ENCODE measurements at places on chromosomes 1 and 21.
A peak's percentile ranks its signal among the peaks of the same experiment; 100 is the strongest.

GRCh38 chr1:117120774-117121588, 568 bp downstream of the TRIM45 start:
- H3K27me3 ChIP-seq, result no peaks in the 10 kb centered on the region
- DNase-seq, result no peak
- peak overlapping the region; percentile 65 for H3K4me3 ChIP-seq
- H3K4me1 ChIP-seq, result peaks cover 3% of the 10 kb centered on the region
- no peaks in the 10 kb centered on the region for H3K36me3 ChIP-seq

- H3K27ac ChIP-seq, result no peak overlapping the region
- no peak overlapping the region for H3K4me3 ChIP-seq
- DNase-seq, result no peak
- no peaks in the 10 kb centered on the region for H3K4me1 ChIP-seq
- H3K27me3 ChIP-seq, result no peaks in the 10 kb centered on the region
- H3K36me3 ChIP-seq, result no peaks in the 10 kb centered on the region
Measured at GRCh38 chr1:211896958-211897357, 66.4 kb upstream of the LPGAT1 start.

- no peak for DNase-seq
- H3K27ac ChIP-seq, result no peak overlapping the region
- H3K4me1 ChIP-seq, result no peaks in the 10 kb centered on the region
- H3K36me3 ChIP-seq, result no peaks in the 10 kb centered on the region
Measured at GRCh38 chr1:154664331-154665002, 56.5 kb upstream of the ADAR start.

DNA sequence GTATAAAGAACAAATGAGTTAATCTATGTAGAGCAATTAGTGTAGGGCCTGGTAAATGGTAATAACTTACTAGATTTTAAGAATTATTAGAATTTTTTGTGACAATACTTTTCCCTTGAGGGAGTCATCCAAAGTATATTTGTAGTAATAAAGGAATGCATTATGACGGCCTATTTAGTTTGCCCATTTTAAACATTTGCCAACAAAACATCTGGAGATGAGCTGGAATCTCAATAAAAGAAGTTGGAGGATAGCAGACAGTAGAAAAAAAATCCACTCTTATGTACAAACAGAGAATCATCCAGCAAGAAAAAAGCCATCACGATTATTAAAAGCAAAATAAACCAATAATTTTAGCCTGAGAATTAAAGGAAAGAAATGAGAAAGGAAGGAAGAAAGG, 567.3 kb upstream of the ADAMTS5 start:
- DNase-seq, result no peak
- no peaks in the 10 kb centered on the region for H3K27me3 ChIP-seq
- no peak overlapping the region for H3K4me3 ChIP-seq
- no peaks in the 10 kb centered on the region for H3K36me3 ChIP-seq

- H3K27ac ChIP-seq, result peak within 1 kb of the TSS; percentile 84
- H3K27me3 ChIP-seq, result no peaks in the 10 kb centered on the region
- peaks cover 25% of the 10 kb centered on the region for H3K36me3 ChIP-seq
- peaks cover 8% of the 10 kb centered on the region for H3K4me1 ChIP-seq
- peak within 1 kb of the TSS; percentile 99 for H3K4me3 ChIP-seq
- DNase-seq, result peak; percentile 92
Measured at GRCh38 chr1:1574721-1575537, at the start of gene SSU72. SSU72 (minus strand) TSS chr1:1574863; CDS start chr1:1574557, 306 bp downstream.

DNA sequence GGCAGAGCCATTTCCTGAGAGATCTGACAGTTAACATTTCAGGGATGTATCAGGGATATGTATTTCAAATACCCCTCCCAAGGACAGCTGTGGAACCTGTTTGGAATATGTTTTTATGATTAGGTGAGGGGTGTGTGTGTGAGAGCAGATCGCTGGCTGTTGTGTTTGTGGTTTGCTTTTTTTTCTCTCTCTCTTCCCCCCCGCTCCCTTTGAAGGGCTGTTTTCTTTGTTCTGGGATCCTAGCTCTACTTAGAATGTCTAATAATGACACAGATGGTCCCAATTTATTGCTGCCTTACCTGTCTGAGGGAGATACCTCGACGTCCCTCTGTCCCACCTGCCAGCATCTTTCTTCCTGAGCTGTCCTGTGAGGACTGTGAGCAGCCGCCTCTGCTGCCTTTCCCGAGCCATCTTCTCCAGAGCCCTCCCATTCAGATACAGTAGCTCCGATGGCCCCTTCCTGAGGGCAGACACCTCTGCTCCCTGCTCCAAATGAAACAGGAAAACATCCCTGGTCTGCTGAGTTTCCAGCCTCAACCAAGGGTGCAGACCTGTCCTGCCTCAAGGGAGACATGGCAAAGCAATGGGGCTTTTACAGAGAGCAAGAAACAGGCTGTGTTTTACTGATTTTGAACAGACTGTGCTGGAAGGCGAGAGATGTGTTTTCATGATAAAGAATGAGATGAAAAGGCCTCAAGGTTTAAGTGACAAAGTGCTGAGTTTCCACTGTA, 138.0 kb upstream of the TNR start:
- no peaks in the 10 kb centered on the region for H3K4me1 ChIP-seq
- H3K27me3 ChIP-seq, result no peaks in the 10 kb centered on the region
- H3K36me3 ChIP-seq, result no peaks in the 10 kb centered on the region
- H3K4me3 ChIP-seq, result no peak overlapping the region
- no peak overlapping the region for H3K27ac ChIP-seq

GRCh38 chr1:95364546-95364945, 130.5 kb downstream of the RWDD3 start:
- DNase-seq, result no peak
- H3K27me3 ChIP-seq, result no peaks in the 10 kb centered on the region
- H3K4me1 ChIP-seq, result no peaks in the 10 kb centered on the region
- no peak overlapping the region for H3K4me3 ChIP-seq
- H3K27ac ChIP-seq, result no peak overlapping the region
- H3K36me3 ChIP-seq, result no peaks in the 10 kb centered on the region

DNA sequence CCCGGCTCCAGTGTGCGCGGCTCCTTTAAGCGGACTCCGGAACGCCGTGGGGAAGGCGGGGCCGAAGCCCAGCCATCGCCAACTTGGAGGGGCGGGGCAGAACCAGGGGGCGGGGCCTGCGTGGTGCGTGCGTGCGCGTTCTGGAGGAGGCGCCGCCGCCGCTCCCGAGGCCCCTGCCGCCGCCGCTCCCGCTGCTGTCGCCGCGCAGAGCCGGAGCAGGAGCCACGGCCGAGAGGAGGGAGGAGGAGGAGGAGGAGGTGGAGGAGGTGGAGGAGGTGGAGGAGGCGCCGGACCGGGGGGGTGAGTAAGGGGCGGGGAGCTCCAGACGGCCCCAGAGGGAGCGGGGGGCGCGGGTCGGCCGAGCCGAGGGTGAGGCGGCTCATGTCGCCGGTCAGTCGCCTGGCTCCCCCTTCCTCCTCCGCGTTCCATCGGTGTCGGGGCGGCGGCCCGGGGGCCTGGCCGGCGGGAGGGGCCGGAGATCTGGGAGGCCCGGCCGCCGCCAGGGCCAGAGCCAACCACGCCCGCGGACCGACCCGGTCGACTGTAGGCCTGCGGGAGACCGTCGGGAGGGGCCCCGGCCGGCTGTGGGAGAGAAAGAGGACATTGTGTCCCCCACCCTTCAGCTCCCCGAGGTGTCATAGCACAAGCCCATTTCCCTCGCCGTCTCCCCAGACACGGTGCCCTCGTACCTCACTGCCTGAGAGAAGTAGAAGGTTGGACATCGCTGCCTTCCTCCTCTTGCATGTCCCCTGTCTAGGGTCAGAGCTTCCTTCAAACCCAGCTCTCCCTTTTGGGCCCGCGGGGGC, at the start of gene RAP1A:
Gene RAP1A (plus strand): TSS at position 155 of the 806 bp plus-strand sequence. CDS start 71,572 bp downstream, outside the sequence.
- peak within 1 kb of the TSS; percentile 53 for H3K27ac ChIP-seq
- H3K27me3 ChIP-seq, result no peaks in the 10 kb centered on the region
- DNase-seq, result peak; percentile 90
- H3K4me1 ChIP-seq, result peaks cover 7% of the 10 kb centered on the region
- 0 out of 2 replicates have a peak, but pooled peaks cover 6% of the 10 kb centered on the region for H3K36me3 ChIP-seq

DNA sequence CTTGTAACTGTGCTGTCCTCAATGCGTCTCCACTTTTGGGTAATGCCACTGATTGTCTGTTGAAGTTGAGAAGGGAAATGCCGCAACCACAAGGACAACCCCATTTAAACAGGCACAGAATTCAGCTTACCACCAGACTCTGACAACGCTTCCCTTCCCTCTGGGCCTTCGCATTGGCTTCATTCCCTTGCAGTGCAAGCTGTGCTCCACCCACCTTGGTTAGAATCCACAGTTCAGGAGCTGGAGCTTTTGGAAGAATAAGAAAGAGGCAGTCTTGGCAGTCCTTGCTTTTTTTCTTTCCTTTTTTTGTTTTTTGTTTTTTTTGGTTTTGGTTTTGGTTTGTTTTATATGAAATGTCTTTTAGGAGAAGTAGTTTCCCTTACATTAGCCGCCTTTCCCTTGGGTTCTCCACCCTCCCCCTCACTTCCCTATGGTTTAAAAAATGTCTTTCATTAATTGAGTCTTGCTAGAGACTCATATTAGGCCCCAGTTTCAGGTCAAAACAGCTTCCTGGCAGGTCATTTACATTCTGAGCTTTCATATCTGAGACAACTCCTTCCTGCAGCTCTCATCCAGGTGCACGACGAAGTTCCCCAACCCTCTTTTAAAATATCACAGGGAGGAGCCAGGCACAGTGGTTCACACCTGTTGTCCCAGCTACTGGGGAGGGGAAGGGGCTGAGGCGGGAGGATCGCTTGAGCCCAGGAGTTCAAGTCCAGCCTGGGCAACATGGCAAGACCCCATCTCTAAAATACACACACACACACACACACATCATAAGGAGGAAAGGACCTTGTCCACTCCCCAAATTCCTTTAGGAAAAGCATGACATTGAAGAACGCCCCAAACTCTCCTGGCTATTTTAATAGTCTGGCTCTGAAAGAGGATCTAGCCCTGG, 20.7 kb upstream of the LAX1 start:
- no peak overlapping the region for H3K4me3 ChIP-seq
- no peak for DNase-seq
- H3K27me3 ChIP-seq, result no peaks in the 10 kb centered on the region
- no peak overlapping the region for H3K27ac ChIP-seq
- H3K36me3 ChIP-seq, result peaks cover 4% of the 10 kb centered on the region
- peaks cover 4% of the 10 kb centered on the region for H3K4me1 ChIP-seq

GRCh38 chr1:184292101-184292500, 94.7 kb upstream of the C1orf21 start:
- H3K4me1 ChIP-seq, result no peaks in the 10 kb centered on the region
- DNase-seq, result no peak

DNA sequence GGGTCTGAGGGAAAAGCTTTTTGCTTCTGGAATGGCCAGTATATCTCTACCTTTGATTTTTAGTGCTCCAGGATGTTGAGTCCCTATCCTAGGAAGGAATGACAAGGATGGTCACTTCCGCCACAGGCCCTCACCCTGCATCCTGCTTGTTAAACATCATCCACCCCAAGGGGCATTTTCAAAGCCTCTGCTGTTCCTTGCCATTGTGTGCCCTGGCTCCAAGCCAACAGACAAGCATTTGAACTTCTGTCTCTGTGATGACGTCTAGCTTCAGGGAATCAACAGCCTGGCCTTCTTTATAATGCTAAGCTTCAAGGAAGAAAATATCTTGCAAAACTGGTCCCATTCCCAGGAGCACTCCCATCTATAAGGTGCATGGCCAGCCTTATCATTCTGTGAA, 12.3 kb upstream of the JAM2 start:
- no peaks in the 10 kb centered on the region for H3K4me1 ChIP-seq
- no peaks in the 10 kb centered on the region for H3K27me3 ChIP-seq
- H3K36me3 ChIP-seq, result no peaks in the 10 kb centered on the region
- no peak overlapping the region for H3K4me3 ChIP-seq

DNA sequence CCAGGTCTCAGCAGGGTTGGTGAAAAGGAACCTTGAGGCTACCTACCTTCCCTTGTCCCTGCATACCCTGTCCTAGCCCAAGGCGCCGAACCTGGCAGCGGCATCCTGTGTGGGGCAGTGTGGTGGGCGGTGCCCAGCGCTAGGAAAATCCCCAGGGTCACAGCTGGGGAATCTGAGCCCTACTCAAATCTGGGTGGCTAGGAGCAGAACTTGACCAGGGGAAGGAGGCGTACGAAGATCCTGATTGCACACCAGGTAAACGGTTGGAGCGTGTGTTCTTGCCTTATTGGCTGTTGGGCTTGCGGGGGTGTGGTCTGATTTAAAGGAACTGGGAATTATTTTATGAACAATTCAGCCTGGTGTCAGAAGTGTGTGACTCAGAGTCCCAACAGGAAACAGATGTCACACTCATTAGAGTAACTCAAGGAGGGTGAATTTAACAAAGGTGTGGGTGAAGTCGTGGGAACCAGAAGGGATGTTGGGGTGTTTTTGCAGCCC, 118.6 kb downstream of the LRIG2 start:
- H3K36me3 ChIP-seq, result no peaks in the 10 kb centered on the region
- no peaks in the 10 kb centered on the region for H3K4me1 ChIP-seq
- no peak overlapping the region for H3K27ac ChIP-seq
- DNase-seq, result no peak

DNA sequence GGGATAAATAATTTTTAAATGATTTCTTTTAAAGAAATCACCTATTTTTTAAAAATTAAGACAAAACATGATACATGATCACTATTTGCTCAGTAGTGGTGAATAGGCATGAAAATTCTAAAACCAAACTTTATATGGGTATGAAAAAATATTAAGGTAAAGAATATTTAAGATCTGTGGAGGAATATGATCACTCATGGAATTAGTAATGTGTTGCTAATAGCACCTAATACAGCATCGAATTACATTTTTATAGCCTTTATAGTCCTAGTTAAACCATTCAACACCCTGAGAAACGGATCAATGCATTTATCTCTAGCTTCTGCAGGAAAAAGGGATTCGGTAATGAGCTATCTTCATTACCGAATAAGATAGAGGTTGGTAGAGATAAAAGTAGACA, 373.9 kb downstream of the LRRIQ3 start:
- DNase-seq, result no peak
- no peaks in the 10 kb centered on the region for H3K27me3 ChIP-seq
- no peak overlapping the region for H3K27ac ChIP-seq
- H3K36me3 ChIP-seq, result no peaks in the 10 kb centered on the region
- no peaks in the 10 kb centered on the region for H3K4me1 ChIP-seq

- no peaks in the 10 kb centered on the region for H3K36me3 ChIP-seq
- DNase-seq, result no peak
- H3K4me1 ChIP-seq, result peaks cover 11% of the 10 kb centered on the region
- H3K4me3 ChIP-seq, result no peak overlapping the region
Measured at GRCh38 chr1:204302769-204303168, 57.0 kb downstream of the PLEKHA6 start.

- no peaks in the 10 kb centered on the region for H3K27me3 ChIP-seq
- no peaks in the 10 kb centered on the region for H3K4me1 ChIP-seq
- no peak overlapping the region for H3K4me3 ChIP-seq
- H3K27ac ChIP-seq, result no peak overlapping the region
Measured at GRCh38 chr1:92655197-92655801, 129.6 kb downstream of the EVI5 start.

Data from RWPE2 (cell line).